ENCODE measurements at places on chromosomes 6 and 20. TPM values are rescaled to one million over a fixed set of nuclear protein-coding genes. Genes with fewer than 3 reads are reported as not detected.

DNA sequence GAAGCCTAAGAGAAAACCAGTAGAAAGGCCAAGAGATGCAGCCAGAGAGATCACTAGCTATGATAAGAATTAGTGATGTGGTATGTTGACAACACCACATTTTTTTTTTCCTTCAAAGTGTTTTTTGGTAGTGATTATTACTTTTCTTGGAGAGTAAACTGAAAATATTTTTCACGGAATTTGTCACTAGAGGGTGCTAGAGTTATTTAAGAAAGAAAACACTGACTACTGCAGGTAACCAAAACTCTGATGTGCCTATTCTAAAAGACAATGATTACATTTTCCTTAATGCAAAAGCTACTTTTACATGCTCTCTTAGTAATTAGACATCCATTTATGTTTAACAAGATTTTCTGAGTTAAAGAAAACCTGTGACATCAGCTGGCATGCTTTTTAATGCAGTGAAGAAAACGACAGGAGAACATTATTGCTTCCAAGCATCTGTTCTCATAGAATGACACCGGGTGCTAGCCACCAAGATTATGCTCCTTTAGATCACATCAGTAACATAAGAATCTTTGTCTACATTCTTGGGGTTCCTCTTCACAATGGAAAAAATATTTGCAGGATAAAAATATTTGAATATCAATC, 28.8 kb downstream of the RWDD2A start:
- H3K4me1 ChIP-seq = no peaks in the 10 kb centered on the region
- peaks cover 3% of the 10 kb centered on the region for H3K27me3 ChIP-seq
- H3K36me3 ChIP-seq = no peaks in the 10 kb centered on the region
- H3K27ac ChIP-seq = no peak overlapping the region

Gene HLA-DRB1
- 228 TPM for total RNA-seq

GRCh38 chr20:21235484-21236445, 67.4 kb upstream of the XRN2 start:
- peaks cover 2% of the 10 kb centered on the region for H3K4me1 ChIP-seq
- no peaks in the 10 kb centered on the region for H3K36me3 ChIP-seq
- H3K27ac ChIP-seq = no peak overlapping the region
- H3K27me3 ChIP-seq = no peaks in the 10 kb centered on the region

DNA sequence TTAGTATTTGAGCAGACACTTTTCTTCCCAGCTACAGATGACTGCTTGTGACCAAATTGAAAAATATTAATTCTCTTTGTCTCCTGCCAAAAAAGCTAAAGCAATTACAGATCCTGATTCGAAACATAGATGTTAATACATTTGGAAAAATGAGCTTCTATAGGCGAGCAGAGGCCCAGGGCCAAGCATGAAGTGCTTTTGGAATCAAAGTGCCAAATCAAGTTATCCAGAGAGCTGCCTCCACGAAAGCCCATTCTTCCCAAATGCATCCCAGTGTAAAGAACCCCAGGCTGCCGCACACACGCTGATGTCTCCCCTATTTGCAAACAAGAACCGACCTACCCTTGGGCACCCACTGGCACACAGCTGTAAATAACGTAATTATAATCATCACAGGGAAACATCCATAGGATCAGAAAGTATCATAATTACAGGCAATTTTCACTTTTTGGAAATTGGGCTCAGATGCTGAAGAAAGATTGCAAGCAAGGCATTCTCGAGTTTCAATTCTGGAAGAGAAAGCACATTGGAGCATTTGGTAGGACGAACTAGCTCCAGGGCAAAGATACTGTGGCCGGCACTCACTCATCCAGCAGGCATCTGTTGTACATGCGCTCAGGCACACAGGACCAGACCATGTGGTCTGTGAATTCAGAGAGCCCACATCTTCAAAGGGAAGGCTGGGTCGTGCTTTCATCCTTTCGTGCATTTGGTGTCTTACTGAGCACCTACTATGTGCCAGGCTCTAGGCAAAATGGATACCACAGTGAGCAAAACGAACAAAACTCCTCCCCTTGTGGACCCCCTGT, 45.9 kb downstream of the BMP7 start:
- no peak overlapping the region for H3K27ac ChIP-seq
- no peak for DNase-seq
- H3K27me3 ChIP-seq = no peaks in the 10 kb centered on the region
- H3K4me1 ChIP-seq = no peaks in the 10 kb centered on the region
- H3K4me3 ChIP-seq = no peak overlapping the region

GRCh38 chr20:63148696-63149095, 67.2 kb downstream of the YTHDF1 start:
- no peaks in the 10 kb centered on the region for H3K36me3 ChIP-seq
- no peaks in the 10 kb centered on the region for H3K4me1 ChIP-seq
- peaks cover 27% of the 10 kb centered on the region for H3K27me3 ChIP-seq
- DNase-seq = no peak
